Hypothalamus (tissue), 51 donors: ENCODE measurements at places on chromosomes 5 and 9.

- DNase-seq: no peak
Observed at GRCh38 chr9:136309101-136309801, 5.4 kb upstream of the CCDC187 start.

DNA sequence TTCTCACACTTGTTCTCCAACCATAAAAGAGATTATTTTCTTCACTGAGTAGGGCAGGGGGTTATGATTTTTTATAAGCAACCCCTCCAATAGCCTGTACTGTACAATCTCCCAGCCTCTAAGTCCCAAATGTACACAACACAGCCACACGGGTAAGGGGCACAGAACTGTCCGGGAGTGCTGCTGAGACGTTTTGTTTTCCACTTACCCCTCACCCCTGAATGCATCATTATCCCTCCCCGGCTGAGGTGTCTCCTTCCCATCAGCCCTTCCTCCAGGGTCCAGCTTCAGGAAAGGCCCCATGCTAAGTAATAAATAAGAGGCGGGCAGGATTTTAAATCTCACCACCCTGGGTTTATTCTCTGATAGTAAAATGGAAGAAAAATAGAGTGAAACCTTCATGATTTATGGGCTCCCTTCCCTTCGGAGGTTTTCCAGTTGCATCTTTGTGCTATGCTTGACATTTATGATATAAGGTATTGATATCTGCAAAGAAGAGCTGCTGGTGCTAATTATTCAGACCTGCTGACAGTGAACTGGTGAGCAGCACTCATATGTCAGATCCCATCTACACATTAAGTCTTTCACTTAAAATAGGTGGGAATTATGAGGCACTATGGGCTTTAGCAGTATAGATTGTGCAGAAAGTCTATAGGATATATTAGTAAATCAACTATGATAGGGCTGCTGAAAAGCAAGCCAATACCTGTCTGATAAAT lies 67.2 kb upstream of the MEGF10 start:
- no peak for DNase-seq

DNA sequence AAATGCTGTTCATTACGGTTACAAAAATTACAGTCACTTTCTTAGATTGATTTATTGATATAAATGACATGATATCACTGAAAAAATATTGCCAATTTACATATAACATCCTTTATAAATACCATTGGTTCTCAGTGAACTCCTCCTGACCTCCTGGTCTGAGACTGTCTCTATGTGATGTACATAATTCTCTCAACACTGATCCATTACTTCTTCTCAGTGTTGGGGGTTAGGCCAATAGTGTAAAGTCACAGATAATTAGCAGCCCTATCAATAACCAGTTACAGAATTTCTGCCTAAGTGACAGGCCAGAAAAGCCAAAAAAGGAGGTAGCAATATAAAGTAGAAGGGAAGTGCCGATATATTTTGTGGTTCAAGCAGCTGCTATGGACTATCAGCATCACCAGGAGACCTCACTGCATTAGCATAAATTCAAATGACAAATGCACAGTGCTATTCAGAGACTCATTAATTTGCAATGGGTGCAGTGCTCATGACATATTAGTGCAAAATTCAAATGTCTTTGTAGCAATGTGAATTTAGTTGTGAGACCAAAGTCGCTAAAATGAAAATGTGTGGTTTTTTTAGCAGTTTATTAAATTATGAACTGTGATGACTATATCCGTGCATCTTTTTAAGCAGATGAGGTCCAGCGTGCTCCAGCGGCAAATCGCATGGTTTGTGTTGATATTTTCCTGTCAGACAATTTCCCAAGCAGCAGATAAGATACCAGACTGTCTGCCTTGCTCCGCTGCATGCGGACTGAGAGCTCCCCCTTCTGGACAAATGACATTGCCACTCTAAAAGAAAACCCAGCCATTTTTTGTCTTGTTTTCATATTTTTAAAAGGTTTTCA lies 144.6 kb downstream of the CETN3 start:
- peak; percentile 26 for DNase-seq

- DNase-seq: no peak
Observed at GRCh38 chr5:54653956-54654614, 136.5 kb downstream of the SNX18 start.

DNA sequence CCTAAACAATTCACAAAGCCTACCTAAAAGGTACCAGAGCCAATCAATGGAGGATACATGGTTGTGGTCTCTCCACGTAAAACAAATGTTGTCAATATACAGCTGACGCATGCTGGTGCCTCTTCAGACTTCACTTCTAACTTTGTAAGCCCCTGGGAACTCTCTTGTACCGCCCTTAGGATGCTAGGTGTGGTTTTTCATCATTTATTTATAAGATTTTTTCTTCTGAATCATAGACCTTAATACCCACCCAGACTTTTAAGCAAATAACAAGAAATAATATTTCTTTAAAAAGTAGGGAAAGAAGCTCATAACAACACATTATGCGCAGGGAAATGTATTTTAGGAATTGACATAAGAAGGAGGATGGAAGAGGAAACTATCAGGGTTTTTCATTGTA lies 33.0 kb downstream of the SSBP2 start:
- no peak for DNase-seq

- DNase-seq: no peak
Observed at GRCh38 chr5:53915120-53915519, 354.7 kb downstream of the NDUFS4 start.

DNA sequence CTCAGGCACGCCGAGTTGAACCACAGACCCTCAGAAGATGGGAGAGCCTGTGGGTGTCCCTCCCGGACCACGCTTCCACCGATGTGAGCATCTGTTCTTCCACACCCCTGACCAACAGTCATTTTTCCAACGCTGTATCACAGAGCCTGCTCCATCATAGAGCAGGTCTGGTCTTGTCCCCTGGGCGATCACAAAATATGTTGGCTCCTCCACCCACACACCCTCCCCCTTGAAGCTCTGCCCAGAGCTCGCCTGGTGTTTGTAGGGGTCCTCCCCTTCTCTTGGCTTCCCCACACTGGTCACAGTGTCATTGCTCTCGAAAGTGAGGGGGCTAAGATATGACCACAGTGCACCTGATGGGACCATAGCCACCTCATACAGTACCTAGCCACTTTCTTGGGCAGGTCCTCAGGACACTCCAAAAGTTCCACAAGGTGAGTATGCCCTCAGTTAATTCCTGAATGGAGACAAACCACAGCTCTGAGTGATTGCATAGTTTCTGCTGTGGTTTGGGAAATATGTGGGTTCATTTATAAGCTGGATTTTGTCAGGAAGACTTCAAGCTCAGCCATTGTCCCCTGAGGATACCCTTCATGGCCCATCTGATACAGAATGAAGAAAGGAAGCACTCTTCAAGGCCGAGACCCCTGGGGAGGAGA lies 3.5 kb upstream of the ZNF618 start:
- no peak for DNase-seq

GRCh38 chr5:171495122-171495700 lies 75.8 kb downstream of the FGF18 start:
- no peak for DNase-seq

GRCh38 chr9:79796411-79796810 lies 224.6 kb downstream of the TLE4 start:
- no peak for DNase-seq

DNA sequence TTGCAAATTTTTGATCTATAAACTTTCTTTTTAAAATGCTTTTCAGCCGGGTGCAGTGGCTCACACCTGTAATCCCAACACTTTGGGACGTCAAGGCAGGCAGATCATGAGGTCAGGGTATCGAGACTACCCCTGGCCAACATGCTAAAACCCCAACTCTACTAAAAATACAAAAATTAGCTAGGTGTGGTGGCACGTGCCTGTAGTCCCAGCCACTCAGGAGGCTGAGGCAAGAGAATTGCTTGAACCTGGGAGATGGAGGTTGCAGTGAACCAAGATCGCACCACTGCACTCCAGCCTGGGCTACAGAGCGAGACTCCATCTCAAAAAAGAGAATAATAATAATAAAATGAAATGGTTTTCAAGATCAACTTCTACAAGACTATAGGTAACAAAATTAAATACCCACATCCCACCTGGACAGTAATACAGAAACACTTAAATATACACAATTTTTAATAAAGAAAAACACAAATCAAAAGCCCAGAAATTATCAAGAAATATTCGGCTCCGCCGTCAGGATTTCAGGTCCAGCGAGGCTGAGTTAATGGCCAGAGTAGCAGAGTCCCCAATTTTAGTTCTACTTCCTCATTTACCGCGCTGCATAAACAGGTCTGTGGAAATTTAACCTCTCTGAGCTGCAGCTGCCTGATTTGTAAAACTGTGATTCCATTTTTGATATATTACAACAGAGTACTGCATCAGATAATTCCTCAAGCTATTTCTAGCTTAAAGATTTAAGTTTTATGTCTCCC lies 4.0 kb downstream of the TUT7 start:
- no peak for DNase-seq

DNA sequence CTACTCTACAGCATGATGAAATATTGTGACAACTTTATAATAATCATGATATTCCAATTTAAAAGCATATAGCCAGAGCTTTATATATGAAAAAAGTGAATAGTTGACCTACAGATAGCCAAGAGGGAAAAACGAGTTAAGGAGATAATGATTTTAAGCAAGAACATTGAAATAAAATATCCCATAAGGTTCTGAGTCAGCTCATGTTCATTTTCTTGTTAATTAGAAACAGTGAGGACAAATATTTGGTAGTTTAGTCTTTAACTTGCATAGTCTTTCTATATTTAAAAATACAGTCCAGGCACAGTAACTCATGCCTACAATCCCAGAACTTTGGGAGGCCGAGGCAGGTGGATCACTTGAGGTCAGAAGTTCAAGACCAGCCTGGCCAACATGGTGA lies 55.8 kb upstream of the CDH6 start:
- DNase-seq: no peak

- no peak for DNase-seq
Observed at GRCh38 chr5:170475294-170476000, 28.4 kb upstream of the KCNIP1 start.

DNA sequence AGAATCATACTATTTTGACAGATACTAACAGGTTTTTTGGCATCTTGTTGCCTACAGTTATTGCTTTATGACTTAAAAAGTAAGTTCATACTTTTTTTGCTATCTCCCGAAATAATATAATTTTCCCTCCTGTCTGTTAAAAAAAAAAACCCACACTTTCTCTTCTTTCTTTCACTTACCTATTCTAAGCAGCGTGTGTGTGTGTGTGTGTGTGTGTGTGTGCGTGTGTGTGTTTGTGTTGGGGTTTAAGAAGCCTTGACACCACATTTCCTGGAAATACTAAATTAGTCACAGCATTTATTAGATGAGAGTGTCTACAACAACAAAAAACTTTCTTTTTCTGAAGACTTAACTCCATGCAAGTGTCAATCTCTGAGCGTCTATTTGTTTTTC lies 12.4 kb downstream of the TNFAIP8 start:
- DNase-seq: no peak

- DNase-seq: peak; percentile 63
Observed at GRCh38 chr5:110726249-110727024, at the start of gene TMEM232. Gene TMEM232, minus strand, starts transcription at chr5:110726671. Its CDS starts 59,319 bp downstream, at chr5:110667352.

DNA sequence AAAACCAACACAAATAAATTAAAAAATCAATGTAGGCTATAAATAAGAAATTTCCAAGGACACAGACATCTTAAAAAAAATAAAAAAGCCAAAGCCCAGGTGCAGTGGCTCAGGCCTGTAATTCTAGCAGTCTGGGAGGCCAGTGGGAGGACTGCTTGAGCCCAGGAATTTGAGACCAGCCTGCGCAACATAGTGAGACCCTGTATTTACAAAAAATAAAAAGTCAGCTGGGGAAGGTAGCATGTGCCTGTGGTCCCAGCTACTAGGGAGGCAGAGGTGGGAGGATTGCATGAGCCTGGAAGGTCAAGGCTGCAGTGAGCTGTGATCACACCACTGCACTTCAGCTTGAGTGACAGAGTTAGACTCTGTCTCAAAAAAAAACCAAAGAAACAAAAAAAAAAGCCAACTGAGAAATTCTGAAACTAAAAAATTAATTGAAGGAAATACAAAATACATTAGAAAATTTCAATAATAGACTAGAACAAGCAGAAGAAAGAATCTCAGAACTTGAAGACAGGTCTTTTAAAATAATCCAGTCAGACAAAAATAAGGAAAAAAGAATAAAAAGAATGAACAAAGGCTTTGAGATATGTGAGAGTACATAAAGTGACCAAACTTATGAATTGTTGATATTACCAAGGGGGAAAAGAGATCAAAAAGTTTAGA lies 149.5 kb upstream of the PANK3 start:
- DNase-seq: no peak

GRCh38 chr9:37971108-37971459 lies 67.2 kb upstream of the SLC25A51 start:
- DNase-seq: no peak

DNA sequence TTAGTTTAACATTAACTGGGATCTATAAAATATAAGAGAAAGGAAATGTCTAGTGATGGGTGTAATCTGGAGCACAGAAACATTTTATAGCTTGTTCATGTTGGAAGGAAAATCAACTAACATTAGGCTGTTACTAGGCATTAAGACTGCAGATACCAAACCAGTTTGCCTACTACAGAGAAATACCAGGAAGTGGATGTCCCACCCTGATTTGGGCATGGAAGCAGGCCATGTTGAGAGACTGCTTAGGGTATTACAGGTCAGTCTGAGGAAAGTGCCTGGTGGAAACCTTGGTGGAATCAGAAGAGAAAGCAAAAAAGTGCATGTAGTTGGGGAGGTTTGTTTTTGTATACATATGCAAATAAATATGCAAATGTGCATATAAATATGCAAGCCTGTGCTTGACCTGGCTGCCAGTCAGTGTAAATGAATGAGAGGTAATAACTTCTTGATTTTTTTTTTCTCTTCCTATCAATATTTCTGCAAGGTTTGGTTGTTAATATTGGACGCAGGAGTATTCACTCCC lies 9.6 kb upstream of the CCDC112 start:
- no peak for DNase-seq

DNA sequence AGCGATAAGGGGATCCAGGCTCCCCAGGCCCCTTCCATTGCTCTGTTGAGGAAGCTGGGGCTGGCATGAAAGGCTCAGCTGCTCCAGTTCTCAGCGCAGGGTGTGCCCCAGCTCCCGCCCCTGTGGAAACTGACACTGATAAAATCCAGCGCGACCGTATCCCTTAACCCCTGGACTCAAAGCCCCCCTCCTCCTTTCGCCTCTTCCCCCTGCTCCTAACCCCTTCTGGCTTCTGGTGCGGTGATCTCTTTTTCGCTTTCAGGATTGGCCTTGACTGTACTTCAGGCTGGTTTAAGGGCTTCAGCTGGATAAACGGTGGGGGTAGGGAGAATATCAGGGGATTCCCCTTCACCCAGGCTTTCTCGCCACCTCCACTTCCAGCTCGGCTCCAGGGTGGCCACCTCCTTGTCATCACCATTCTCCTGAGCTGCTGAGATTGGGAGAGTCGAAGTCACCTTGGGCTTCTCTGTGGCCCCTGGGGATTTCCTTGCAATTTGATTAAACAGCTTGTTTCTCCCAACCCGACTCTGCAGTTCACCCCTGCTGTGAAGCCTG lies 843 bp downstream of the BSPRY start:
- no peak for DNase-seq

- DNase-seq: no peak
Observed at GRCh38 chr5:73370095-73370494, 78.5 kb downstream of the FOXD1 start.
